ENCODE measurements at places on chromosomes 6 and 20. TPM values are rescaled to one million over a fixed set of nuclear protein-coding genes. Genes with fewer than 3 reads are reported as not detected.

The PROKR2 gene
- polyA plus RNA-seq, result 9.5 TPM

The DCBLD1 gene
- polyA plus RNA-seq, result 3.7 TPM

The RNASET2 gene
- 15.7 TPM for polyA plus RNA-seq

The RAD21L1 gene
- 0.06 TPM for polyA plus RNA-seq

The TCP11 gene
- 0.11 TPM for polyA plus RNA-seq

The ARFGEF3 gene
- 5.6 TPM for polyA plus RNA-seq

The BANF2 gene
- polyA plus RNA-seq, result not detected

The RSPO3 gene
- 0.02 TPM for polyA plus RNA-seq

The SIRPB1 gene
- 0.28 TPM for polyA plus RNA-seq

The FKBP1C gene
- polyA plus RNA-seq, result 1.0 TPM

The HLA-DQA2 gene
- polyA plus RNA-seq, result not detected

The E2F1 gene
- polyA plus RNA-seq, result 56.3 TPM

The SLC17A2 gene
- not detected for polyA plus RNA-seq

The NNAT gene
- polyA plus RNA-seq, result 175 TPM

The HEY2 gene
- 12.6 TPM for polyA plus RNA-seq

The ETV7 gene
- polyA plus RNA-seq, result 2.4 TPM

The BHLHE23 gene
- polyA plus RNA-seq, result not detected

The RBM24 gene
- polyA plus RNA-seq, result 3.2 TPM

The MAPK13 gene
- polyA plus RNA-seq, result 13.5 TPM

The HLA-DRB5 gene
- polyA plus RNA-seq, result 0.83 TPM

The PABPC1L gene
- polyA plus RNA-seq, result 151 TPM

Data from H1 (cell line).